ENCODE measurements at places on chromosomes 5 and 9.
A peak's percentile ranks its signal among the peaks of the same experiment; 100 is the strongest.

- peak; percentile 49 for DNase-seq
Measured at GRCh38 chr5:168227973-168228615, 63.4 kb upstream of the WWC1 start.

- peak; percentile 82 for DNase-seq
Measured at GRCh38 chr5:138981131-138981530, 106.0 kb upstream of the LRRTM2 start.

- DNase-seq: no peak
Measured at GRCh38 chr5:152527358-152528052, 122.4 kb upstream of the NMUR2 start.

DNA sequence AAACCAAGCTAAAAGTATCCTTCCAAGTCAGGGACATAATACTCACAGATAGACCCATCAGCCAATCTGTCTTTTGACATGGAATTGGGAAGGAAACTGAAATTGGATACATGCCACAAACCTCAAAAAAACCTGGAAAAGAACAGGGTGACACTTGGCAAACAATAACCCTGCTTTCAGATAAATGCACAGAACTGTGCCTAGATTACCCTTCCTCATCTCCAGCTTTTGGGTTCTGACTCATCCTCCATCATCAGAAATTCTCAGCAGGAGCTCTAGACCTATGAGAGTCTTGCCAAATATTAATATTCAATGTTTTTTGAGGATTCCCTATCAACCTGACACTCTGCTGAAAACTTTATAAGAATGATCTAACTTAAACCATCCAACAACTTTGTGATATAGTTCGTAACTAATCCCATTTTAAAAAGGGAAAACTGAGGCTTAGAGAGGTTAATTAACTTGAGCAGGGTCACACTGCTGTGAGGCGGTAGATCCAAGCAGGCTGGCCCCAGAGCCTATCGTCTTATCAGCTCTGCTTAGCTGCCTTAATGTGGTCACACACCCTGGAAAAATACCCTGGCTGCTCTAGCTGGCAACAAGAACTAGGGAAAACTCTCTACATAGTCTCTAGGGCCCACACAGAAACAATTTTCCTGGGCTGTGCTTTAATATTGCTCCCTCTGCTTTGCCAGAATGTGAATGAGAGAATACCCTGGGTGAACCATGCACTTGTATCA is 157.0 kb upstream of the TRPC7 start:
- DNase-seq: no peak

DNA sequence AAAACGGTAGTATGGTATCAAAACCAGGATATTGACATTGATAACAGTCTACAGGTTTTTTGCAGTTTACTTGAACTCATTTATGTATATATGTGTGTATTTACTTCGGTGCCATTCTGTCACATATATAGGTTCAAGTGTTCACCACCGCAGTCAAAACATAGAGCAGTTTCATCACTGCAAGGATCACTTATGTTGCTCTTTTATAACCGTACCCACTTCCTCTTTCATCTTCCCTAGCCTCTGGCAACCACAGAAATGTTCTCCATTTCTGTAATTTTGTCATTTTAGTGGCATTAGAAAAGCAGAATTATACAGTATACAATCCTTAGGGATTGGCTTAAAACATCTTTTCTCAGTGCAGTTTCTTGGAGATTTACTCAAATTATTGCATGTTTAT is 90.3 kb downstream of the SH3GL2 start:
- DNase-seq: no peak

DNA sequence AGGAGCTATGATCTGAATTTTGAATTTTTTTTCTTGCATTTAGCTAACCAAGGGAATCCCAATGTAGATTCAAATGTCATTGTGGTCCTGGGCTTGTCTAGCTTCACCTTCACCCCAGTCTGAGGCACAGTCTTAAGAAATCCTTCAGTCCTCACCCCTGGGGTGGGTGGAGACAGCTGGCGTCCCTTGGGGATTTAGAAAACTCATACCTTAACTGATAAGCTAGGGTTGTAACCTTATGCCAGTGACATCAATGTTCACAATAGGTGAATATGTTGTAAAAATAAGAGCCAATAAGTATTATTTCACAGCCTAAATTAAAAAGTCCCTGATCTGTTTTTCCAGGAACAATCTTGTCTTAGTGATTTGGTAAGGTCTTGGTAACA is 4.6 kb downstream of the ISOC1 start:
- DNase-seq: no peak

GRCh38 chr5:102226321-102226720 is 69.8 kb downstream of the SLCO4C1 start:
- DNase-seq: no peak

DNA sequence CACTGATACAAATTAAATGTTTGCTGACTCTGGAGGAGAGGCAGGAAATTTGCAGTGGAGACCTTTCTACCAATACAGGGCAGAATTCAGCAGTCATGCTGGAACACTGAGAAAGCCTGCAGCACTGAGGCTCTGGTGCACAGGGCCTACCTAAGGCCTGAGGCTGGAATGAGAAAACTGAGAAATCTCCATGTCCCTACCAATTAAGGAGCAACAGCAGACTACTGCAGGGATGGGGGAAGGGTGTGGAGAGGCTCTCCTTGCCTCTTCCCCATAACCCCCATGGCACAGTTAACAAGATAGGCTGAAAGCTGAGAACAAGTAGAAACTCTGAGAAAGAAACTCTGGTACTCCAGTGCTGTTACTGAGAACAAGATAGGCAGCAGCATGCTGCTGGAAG is 10.5 kb downstream of the FBXO4 start:
- DNase-seq: no peak

- no peak for DNase-seq
Measured at GRCh38 chr5:97501965-97502305, 318.9 kb upstream of the RIOK2 start.

GRCh38 chr5:74550927-74551326 is 89.6 kb downstream of the ENC1 start:
- no peak for DNase-seq

DNA sequence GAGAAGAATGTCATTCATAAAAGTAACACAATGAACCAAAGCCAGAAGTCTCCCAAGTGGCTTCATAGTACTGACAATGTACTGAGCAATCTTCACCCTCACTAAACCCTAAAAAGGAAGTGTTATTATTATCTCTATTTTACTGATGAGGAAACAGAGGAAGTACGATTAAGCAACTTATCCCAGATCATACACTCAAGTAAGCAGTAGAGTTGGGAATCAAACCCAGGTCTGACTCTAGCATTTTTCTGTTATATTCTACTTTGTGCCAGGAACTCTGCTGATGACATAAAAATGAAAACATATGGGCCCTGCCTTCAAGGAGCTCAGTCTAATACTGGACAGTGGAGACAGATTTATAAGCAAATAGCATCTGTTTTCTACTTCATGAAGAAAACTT is 109.2 kb downstream of the RAPGEF6 start:
- DNase-seq: no peak

Measured in AG20443 (cell line).